AG04449 (cell line): ENCODE measurements at places on chromosomes 11 and 22.
A peak's percentile ranks its signal among the peaks of the same experiment; 100 is the strongest.

DNA sequence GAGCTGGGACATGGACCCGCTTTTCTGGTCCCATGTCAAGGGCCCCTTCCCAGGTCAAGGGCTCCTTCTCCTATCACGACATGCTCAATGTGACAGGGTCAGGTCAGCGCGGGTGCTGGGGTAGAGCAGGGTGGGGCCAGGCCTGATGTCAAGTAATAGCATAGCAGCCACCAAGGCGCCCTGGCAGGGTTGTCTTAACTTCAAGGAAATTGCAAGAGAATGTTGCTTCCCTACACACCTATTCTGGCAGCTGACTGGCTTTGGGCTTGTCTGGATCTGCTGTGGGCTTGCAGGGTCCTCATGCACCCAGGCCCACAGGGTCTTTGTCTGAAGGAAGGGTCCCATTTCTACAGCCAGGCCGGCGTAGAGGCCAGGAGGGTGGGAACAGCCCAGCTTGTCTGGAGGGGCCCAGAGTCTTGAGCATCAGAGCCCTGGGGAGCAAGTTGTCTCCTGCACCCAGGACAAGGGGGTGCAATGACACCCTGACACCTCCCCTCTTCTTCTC, 71.4 kb downstream of the BUD13 start:
- DNase-seq, result no peak

DNA sequence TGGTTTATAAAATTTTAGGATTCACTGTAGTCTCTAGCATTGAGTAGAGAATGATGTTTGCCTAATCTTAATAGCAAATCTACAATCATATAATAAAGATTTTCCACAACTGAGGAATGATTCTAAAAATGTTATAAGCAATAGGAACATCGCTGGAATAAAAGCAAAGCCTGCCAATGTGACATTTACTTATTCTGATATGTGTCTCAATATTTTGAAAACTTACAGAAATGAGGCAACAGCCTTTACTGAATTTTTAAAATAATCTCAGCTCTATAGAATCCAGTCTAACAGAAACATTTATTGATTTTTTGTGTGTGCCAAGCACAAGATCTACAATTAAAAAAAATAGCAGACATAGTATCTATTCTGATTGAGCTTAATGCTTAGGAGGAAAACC, 303.7 kb upstream of the CCDC179 start:
- no peak for DNase-seq

DNA sequence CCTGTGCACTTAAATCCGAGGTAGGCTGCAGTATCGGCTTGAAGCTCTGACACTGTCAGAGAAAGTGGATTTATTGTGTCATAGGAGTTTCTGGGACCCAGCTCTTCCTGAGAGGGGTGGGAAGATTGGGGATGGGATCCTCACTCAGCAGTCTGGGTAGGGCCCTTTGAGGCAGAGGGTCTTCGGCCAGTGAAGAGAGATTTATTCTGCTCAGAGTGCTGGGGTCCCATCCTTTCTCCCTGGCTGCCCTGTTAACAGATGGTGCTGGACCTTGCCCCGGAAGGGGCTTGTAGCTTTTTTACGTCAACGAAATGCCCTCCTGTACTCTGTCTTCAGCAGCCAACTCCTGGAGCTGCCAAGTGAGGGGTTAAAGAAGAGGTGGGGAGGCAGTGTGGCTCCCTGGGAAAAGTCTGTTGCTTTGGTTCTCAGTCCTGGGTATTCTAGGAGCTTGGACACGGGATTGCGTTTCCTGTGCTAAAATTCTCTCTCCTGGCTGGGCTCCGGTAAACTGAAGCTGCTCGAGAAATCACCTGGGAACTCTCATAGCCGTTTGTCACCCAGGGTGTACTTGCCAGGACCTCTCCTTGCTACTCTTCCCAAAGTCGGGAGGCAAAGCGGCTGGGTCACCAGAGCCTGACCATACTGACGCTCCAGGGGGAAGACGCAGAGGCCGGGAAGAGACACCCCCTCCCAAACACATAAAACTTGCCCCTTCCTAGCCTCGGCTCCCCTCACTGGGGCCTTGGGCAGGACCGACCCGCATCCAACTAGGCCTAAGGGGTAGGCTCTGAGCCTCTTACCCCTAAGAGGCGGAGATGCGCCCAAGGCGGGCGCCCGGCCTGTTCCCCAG, 806 bp upstream of the SMDT1 start:
- no peak for DNase-seq

- DNase-seq, result no peak
These were observed 258.6 kb upstream of the NARS2 start for GRCh38 chr11:78833237-78833636.

- peak; percentile 49 for DNase-seq
These were observed 153.9 kb upstream of the ZC3H12C start for GRCh38 chr11:109939166-109939810.
